ENCODE measurements at places on chromosomes 2 and 18.

DNA sequence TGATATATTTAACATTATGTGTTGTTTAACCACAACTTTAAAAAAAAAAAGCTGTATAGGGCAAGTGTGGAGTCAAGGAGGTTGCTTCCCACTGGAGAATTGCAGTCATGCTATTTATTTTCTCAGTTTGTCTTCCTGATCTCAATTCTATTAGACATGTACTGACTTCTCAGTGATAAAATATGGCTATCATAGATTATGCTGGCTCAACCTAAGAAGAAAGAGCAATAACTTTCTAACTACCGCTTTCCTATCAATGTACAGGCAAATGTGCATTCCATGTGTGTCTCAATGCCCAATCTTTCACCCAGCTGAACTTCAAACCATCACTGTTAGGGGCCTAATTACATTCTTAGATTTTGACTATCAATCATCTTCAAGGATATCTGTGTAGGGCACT lies 201.4 kb downstream of the CTNNA2 start:
- DNase-seq: no peak

- no peak for DNase-seq
Measured at GRCh38 chr2:177340158-177340557, 52.4 kb upstream of the AGPS start.

GRCh38 chr2:122639711-122640110 lies 884.3 kb downstream of the TSN start:
- no peak for DNase-seq

GRCh38 chr18:3248658-3249359 lies 1.2 kb downstream of the MYL12A start:
- DNase-seq: no peak

GRCh38 chr2:6309415-6310255 lies 556.1 kb downstream of the CMPK2 start:
- no peak for DNase-seq

DNA sequence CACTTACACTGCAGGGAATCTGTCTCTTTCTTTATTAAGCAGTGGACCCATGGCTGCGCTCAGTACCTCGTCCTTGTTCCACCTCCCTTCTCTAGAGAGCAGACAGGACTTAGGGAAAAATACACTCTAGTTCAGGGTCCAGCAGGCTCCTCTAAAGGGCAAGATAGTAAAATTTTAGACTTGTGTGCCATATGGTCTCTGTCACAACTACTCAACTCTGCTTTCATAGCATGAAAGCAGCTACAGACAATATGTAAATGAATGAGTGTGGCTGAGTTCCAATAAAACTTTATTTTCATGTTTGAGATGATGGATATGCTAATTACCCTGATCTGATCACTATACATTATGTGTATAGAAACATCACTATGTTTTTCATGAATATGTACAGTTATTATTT lies 163.1 kb downstream of the BABAM2 start:
- no peak for DNase-seq

DNA sequence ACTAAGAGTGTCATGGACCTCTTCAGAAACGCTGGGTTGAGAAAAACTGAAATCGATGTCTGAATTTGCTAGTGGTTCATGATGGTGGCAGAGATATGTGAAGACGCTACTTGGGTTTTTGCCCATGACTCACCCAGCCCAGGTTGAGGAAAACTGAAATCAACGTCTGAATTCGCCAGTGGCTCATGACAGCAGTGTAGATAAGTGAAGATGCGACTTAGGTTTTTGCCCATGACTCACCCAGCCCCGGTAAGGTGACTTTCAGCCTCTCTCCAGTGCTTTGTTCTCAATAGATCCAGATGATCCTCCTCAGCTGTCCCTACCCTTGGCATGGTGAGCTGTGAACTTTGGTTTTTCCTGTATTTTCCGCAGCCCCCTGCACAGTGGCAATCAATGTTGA lies 105.3 kb upstream of the SIX3 start:
- no peak for DNase-seq

GRCh38 chr2:207782238-207783030 lies 12.7 kb upstream of the FZD5 start:
- no peak for DNase-seq

DNA sequence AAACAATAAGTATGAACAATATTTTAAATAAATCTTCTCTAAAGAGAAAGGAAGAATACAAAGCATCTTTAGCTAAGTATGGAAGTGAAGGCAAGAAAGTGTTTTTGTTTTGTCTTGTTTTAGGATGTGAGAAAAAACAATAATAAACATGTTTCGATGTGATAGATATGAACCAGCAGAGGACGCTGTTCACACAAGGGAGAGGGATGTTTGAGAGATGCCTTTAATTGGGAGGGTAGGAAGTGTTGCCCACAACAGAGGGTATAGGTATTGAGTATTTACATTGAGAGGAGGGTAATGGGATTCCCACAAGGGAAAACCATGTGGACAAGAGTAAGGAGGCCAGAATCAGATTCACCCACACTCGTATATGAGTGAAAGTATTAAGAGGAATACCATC lies 55.1 kb downstream of the CDH19 start:
- DNase-seq: no peak

GRCh38 chr2:227035711-227036367 lies 128.2 kb downstream of the COL4A4 start:
- no peak for DNase-seq

GRCh38 chr2:69641887-69642708 lies 1.4 kb downstream of the AAK1 start:
- DNase-seq: no peak

DNA sequence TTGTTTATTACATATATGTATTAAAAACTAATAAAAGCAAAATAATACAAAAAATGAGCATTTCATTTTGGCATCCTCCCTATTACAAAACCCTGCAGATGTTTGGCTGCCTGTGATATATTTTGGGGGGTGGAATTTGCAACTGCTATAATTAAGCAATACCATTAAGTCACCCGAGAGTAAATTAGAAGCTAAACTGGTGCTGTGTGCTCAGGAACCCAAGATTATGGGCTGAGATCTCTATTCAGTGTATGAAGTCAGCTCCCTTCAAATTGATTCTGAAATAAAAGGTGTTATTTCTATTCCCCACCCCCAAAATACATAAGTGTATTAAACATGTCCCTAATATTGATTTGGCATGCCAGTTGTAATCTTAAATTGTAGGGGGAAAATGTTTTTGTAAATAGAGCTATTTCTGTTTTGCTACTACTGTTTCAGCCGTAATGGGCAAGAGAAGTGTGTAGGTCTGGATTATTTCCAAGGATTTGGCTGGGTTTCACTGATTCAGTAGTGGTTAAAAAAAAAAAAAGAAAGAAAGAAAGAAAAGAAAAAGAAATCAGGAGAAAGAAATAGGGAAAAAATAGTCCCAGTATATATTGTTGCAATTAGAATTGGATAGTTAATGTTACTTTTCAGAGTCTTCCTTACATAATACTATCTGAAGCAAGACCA lies 110.9 kb downstream of the SS18 start:
- DNase-seq: no peak

DNA sequence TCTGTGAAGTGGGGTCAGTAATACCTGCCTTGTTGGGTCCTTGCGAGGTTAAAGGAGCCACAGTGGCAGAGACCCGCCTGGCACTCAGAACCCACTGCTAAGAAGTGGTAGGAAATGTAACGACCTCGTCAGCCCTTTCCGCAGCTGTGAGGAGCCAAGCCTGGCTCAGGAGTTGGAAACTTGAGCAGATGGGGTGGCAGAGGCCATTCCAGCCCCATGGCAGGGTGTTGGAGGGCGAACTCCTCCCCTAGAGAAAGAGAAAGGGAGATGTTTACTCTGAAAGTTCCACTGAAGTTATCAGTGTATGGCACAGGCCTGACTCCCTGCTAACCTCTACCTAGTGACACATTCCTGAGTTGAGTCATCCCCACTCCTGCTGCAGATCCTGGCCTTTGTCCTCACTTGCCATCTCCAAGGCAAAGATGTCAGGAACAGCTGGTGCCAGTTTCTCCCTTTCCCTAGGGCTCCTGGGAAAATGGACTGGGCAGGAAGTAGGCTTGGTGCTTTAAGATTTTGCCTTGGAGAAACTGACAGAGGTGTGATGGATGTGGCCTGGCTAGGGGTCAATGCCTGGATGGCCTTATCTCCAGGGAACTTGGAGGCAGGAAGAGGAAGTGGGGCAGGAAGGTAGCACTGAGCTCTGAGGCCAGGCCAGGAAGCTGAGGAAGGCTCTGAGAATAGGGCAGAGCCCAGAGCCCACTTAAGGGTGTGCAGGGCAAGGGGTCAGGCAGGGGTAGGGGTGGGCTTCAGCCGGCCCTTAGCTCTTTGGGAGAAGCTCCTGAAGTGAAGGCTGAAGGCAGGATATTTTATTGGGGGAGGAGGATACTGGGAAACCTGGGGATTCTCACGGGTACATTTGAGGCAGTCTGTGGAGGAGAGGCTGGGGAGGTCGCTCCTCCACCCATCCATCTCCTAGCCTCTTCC lies 888 bp downstream of the VAMP5 start:
- no peak for DNase-seq

- no peak for DNase-seq
Measured at GRCh38 chr18:69898241-69898861, 49.3 kb downstream of the CD226 start.

DNA sequence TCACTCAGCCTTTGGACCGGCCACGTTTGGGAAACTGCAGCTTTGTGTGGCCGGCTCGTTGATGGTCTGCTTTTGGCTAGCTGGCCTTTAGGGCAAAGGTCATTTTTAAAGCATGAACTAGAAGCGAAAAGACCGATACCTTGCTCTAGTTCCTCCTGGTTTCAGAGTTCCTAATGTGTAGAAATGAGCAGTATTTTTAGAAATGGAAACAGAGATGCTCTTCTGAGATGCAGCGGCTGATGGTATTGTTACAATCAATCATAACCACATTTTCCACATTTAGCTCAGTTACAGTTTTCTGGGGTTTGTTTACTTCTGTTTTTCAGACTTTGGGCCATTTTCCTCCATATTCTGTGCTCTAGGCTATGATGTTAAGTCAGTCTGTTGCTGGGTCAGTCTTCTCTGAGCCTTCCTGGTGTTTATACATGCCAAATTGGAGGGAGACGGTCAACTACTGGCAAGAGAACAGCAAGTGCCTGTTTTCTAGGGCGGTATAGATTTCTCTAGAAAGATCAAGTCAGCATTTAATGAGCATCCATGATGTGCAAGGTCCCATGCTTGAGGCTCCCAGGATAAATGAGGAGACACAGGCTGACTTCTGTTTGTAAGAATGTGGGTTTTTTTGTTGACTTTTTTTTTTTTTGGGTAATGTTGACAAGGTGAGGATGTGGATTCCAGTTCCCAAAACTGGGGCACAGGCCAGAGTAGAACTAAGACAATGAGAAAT lies 28.0 kb downstream of the RNF144A start:
- DNase-seq: no peak

GRCh38 chr18:26421931-26422330 lies 126.4 kb downstream of the KCTD1 start:
- DNase-seq: no peak

DNA sequence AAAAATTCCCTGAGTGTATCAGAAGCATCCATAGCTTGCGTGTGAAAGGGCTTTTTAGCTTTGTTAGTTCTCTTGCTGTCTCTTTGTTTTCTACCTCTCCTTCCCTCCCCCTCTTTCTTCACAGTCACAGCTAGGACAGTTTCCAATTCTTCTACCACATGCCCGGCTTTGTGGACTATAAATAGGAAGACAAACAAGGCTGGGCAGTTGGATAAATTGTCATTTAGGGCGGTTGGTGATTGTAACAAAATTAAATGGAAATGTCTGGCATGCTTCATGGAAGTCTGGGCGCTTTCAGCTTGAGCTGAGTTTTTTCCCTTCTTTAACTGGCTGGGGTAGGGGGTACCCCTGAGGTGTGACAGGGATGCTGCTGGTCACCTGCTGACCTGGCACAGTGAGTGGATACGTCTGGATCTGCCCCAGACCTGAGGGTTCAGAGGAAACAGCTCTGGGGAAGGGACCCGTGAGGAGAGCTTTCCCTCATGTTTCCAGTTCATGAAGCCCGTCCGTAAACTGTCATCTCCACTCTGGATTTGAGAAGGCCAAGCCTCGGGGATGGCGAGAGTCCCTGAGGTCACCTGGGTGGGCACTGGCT lies 29.0 kb upstream of the GIGYF2 start:
- no peak for DNase-seq

- no peak for DNase-seq
Measured at GRCh38 chr2:103386872-103387271, 625.0 kb downstream of the TMEM182 start.

- no peak for DNase-seq
Measured at GRCh38 chr2:219911541-219911940, 284.1 kb downstream of the SLC4A3 start.

- DNase-seq: no peak
Measured at GRCh38 chr2:26989156-26989555, 18.7 kb downstream of the MAPRE3 start.

GRCh38 chr2:46119453-46119852 lies 177.8 kb upstream of the EPAS1 start:
- no peak for DNase-seq

DNA sequence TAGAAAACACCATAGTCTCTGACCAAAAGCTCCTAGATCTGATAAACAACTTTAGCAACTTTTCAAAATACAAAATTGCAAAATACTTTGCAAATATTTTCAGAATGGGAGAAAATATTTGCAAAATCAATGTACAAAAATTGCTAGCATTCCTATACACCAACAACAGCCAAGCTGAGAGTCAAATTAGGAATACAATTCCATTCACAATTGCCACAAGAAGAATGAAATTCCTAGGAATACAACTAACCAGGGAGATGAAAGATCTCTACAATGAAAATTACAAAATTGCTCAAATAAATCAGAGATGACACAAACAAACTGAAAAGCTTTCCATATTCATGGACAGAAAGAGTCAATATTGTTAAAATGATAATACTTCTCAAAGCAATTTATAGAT lies 327.0 kb upstream of the ZC3H15 start:
- DNase-seq: no peak

- DNase-seq: no peak
Measured at GRCh38 chr2:241489088-241489487, 19.3 kb downstream of the STK25 start.

GRCh38 chr2:29811378-29811777 lies 110.0 kb downstream of the ALK start:
- DNase-seq: no peak

- no peak for DNase-seq
Measured at GRCh38 chr18:31736630-31737029, 24.1 kb downstream of the SLC25A52 start.

- no peak for DNase-seq
Measured at GRCh38 chr2:120568975-120569268, 166.7 kb upstream of the GLI2 start.

- no peak for DNase-seq
Measured at GRCh38 chr2:144403933-144404332, 116.0 kb downstream of the ZEB2 start.

DNA sequence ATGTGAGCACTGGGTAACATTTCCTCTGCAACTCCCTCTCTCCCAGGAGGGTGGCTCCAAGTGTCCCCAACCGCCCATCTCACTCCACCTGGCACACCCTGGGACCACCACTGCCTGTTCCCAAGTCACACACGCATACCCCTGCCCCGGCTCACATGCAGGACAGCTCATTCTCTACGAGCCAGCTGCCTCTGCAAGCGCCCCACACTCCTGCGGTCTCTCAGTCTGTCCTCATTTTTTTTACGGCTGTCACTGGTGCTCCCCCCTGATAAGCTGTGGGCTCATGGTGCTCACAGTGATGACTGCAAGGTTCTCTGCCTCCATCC lies 30.8 kb downstream of the AFG3L2 start:
- no peak for DNase-seq

GRCh38 chr2:179036353-179036905 lies 13.5 kb downstream of the CCDC141 start:
- no peak for DNase-seq

Data from stimulated activated CD4-positive, alpha-beta T cell treated with anti-CD3 and anti-CD28 coated beads, TNF-alpha, amount 100 ng/mL, for 1 hour (primary cell).